ENCODE measurements at places on chromosomes 12 and 14.

GRCh38 chr12:132138941-132139871, 4.9 kb downstream of the DDX51 start:
- no peak for DNase-seq

DNA sequence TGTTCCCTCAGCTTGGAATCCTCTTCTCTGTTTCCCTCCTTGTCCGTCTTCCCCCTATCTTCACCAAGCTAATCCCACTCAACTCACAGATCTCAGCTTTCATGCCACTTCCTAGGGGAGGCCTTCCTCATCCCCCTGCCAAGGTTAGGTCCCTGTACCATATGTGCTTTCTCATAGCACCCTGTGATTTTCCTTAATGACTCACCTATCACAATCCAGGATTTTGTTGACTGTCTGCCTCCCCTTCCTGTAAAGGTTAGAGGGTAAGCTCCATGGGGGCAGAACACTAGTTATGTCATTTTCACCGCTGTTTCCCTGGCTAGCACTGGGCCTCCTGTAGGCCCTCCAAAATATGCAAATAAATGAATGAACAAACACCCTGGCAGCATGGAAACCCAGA, 57.6 kb downstream of the CRADD start:
- DNase-seq = no peak

DNA sequence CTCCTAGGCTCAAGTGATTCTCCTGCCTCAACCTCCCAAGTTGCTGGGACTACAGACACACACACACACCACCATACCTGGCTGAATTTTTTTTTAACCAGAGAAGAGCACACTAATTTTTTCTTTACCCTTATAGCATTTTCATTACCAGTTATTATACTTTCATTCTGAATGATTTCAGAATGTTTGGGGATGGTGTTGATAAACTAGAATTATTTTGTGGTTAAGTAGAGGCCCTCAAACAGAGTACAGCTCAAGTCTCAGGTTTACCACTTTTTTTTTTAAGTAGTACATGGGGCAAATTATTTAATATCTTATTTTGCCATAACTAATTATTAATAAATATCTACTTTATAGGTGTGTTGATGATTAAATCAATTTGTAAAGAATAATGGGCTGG, 86.6 kb downstream of the FUT8 start:
- DNase-seq = no peak

DNA sequence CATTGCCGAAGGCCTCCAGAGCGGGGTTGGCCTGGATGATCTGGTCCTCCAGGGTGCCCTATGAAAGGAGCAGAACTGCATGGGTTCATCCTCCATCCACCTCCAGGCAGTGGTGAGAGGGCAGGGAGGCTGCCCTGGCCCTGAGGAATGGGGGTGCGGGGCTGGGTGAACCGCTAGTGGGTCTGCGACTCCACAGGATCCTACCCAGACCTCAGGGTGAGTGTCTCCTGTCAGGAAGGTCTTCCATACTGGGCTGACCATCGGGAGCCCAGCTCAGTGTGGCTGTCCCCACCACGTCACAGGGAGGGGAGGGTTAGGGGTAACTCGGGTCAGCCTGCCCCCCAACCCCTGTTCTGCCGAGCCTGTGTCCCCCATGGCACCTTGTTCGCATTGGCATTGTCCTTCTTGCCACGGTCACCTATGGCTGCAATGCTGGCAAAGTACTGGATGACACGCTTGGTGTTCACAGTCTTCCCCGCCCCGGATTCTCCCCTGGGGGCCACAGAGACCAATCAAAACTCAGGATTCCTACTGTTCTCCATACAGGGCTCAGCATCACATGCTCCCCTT, 3.7 kb downstream of the MYH6 start:
- no peak for DNase-seq

GRCh38 chr12:56634242-56634836, 4.2 kb upstream of the BAZ2A start:
- no peak for DNase-seq

DNA sequence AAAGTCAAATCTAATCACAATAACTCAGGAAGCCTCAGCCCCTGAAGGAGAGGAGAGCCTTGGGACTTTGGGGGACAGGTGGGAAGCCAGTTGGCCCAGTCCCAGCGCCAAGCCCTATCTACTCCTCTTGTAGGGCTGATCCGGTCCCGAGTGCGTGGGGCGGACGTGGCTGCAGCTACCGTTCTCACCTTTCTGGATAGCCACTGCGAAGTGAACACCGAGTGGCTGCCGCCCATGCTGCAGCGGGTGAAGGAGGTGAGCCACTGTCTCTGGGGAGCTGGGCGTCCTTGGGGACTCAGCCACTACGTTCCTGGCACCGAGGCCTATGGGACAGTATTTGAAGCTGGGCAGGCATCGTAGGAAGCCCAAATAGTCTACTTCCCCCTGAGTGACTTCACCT, 68.4 kb downstream of the GALNT16 start:
- DNase-seq = no peak

DNA sequence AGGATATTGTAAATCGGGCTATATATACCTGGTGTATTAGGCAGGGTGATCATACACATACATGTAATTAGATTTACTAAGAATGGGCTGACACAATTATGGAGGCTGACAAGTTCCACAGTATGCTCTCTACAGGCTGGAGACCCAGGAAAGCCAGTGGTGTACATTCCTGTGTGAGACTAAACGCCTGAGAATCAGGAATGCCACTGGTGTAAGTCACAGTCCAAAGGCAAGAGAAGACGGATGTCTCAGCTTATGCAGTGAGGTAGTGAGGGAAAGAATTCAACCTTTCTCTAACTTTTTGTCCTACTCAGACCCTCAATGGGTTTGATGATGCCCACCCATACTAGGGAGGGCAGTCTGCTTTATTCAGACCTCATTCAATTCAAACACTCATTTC, 57.1 kb downstream of the METTL25 start:
- DNase-seq = no peak

GRCh38 chr12:25438638-25439037, 114.4 kb downstream of the LMNTD1 start:
- peak; percentile 17 for DNase-seq

DNA sequence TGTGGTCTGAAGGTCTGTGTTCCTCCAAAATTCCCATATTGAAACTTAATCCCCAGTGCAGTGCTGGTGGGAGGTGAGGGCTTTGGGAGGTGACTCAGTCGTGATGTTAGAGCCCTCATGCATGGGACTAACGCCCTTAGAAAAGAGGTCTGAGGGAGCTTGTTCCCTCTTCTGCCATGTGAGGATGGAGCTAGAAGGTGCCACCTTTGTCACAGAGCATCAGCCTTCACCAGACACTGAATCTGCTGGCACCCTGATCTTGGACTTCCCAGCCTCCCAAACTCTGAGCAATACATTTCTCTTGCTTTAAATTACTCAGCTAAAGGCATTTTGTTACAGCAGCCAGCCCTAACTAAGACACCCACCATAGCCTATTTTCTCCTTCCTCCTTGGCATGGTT, 13.9 kb downstream of the RAB15 start:
- no peak for DNase-seq

- DNase-seq = no peak
Measured at GRCh38 chr12:104551313-104551931, 94.7 kb downstream of the CHST11 start.

DNA sequence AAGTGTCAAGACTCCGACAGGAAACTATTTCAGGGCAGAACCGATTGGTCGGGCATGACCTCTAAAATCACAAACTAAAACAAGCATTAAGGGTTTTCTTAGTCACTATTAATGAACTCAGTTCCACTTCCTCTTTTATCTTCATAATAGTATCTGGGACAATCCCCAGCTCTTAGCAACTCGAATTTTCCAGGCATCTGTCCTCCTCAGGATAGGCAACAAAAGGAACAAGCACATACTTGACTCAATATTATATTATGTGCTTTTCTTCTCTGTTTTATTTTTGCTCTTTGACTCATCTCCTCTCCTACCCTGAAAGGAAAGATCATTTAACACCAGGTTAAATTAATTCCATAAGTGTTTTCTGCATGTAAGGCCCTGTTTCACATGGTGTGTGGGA, 638.3 kb upstream of the TBX3 start:
- no peak for DNase-seq

- no peak for DNase-seq
Measured at GRCh38 chr12:58907391-58907790, 12.9 kb downstream of the LRIG3 start.

DNA sequence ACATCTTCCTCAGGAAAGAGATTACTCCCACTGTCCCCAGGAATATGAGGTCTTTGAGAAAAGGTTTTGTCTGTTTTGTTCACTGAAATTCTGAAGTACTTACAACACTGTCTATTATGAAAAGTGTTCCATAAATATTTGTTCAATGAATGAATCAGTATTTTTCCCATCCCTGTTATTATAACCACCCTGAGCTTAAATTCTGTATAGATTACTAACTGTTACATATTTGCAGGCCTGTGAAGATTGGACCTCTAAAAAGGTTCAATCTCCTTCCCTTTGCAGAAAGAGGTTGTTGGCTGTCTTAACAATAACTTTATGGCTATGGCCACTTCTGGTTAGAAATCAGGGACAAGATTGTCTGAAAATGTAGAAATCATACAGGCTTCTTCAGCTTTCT, 174.5 kb upstream of the NPAS3 start:
- DNase-seq = no peak

- no peak for DNase-seq
Measured at GRCh38 chr14:94298130-94298529, 5.1 kb upstream of the SERPINA10 start.

- no peak for DNase-seq
Measured at GRCh38 chr14:23307687-23308644, 1.3 kb downstream of the BCL2L2 start.

GRCh38 chr12:8108808-8109398, 14.5 kb upstream of the CLEC4A start:
- peak; percentile 73 for DNase-seq

GRCh38 chr12:88111074-88111652, 30.7 kb downstream of the CEP290 start:
- DNase-seq = peak; percentile 0

DNA sequence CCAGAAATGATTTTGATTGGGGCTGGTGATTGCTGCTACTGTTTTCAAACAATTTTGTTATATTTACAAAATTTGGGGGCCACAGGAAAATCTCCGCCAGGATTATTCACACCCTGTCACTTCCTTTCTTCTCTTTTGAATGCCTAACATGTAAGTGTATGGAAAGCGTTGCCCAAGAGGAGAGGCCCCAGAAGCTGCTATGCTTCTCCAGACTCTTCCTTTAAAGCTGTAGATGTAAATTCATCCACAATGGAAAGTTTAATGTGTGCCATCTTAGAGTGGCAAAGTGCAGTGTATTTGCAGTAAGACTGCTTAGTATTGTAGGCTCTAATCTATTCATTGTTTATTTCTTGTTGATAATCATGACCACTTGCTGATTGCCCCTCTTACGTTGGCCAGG, 136.7 kb upstream of the LRIG3 start:
- DNase-seq = no peak

DNA sequence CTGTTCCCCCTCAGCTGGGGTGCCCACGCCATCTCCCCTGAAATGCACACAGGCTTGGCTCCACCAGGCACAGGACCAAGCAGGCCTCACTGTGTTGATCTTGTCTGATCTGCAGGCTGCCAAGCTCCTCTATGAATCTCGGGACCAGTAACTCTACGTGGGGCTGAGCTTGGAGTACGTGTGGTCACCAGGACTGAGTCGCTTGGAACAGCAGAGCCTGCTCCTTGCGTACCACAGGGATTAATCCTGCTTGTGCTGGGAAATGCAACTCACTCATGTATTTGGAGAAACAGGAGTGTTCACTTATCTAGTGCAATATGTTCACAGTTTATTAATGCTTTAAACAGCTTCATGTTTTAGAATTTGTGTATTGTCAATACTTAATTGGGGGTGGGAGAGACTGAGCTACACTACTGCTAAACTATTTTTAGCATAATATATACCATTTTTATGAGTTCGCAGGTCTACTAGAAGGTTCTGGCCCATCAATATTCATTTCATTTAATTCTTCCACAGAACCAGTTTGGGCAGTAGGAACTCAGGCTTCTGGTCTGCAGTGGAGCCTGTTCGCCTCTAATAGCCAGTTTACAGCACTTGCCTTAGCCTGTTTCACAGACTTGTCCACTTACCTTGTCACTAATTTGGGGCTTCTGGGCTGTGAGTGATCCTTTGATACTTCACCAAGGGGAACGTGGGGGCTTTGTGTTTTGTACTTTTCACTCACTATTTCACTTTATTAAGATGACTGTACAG, 17.4 kb downstream of the ZFYVE21 start:
- DNase-seq = no peak

- no peak for DNase-seq
Measured at GRCh38 chr14:33564774-33565630, 385.9 kb downstream of the EGLN3 start.

DNA sequence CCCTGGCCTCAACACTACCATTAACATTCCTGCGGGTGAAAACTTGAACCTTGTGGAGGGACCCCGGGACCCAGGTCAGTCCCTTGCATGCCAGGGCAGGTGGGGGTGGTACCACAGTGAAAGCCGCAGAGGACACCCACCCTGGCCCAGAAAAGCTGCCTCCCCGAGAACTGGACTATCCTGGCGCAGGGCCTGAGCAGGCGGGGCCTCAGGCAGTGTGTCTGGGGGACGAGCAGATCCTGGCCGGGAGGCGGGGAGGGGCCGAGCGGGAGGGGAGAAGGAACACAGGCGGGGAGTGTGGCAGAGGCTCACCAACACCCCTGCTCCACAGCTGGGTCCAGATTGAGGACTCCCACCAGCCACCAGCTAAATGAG, 10.0 kb downstream of the AHNAK2 start:
- DNase-seq = no peak

DNA sequence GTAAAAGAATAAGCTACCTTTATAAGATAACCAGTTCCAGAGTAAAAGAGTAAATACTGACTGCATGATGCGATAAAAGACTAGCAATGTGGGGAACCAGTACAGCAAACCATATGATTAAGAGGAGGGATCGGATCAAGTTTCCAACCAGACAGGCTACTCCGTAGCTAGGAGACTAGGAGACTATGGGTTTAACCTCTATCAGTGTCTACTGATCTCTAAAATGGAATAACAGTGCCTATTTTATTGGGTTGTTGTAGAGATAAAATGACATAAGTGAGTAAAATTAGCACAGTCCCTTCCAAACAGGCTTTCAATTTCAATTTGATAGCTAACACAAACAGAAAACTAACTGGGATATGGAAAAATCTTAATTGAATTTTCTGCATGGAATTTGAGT, 76.0 kb downstream of the PAWR start:
- no peak for DNase-seq

- DNase-seq = no peak
Measured at GRCh38 chr12:6183689-6184428, 16.3 kb upstream of the CD9 start.

DNA sequence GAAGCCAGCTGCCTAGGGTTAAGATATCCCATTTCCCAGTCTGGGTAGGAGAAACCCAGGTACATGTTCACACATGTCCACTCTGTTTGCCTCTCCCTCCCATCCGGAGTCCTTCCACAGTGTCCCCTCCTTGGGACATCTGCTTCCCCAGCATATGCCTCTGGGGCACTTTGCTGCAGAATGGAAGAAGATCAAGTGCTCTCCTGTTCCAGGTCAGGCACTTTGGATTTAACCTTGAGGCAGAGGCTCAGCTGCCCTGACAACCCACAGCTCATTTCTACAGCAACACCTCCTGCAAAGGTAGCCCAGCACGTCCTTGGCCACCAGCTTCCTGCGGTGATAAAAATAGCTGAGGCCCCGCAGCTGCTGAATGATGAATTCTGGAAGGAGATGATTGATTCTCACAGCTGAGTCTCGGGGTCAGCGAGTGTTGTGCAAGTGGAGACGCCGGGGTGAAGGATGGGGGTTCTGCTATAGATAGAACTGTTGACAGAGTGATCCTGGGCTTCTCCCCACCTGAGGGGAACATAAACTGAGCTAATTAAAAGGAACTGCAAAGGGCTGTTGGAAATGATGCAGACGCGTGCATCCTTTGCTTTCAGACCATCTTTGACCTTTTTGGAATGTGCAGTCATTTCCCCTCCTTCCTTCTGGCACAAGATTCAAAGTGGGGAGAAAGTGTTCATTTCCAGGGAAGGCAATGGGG, 145.0 kb downstream of the SLC38A6 start:
- DNase-seq = no peak
